ENCODE measurements at places on chromosomes 7 and 10.

DNA sequence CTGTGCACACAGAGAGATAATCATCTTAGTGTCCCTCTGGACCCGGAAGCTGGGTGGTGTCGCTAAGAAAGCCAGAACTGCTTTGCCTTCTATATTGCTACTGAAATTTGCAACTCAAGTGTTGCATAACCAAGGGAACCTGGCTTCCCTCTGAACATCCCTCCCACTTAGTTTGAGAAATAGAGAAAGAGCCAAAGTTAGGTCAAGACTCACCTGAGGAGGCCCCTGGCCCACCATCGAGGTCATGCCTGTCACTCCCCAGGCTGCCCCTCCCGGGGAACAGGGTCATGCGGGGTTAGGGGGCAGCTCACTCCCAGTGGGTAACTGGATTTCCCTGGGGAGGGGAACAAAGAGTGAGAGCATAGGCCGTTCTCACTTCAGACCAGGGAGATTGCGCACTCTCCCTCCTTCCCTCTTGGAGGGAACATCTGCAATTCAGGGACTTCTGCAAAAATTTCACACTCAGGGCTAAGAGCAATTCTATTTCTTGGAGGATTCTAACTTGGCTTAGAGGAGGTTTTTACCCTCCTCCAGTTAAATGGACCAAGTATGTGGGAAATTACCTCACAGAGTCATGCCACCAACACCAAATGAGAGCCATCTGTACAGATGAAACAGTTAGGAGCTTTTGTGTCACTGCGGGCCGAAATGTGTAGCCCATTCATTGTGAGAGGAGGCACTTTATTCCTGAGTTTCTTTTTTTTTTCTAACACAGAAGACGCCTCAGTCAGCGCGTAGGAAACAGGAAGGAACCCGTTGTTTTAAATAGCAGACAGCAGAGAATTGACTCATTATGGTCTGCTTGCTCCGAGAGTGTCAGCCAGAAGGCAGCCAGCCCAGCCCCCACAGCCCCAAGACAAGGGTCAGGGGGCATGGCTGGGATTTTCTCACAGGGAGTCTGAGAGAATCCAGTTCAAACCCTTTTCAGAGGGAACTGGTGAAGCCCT is 221.3 kb downstream of the ARHGAP12 start:
- DNase-seq = no peak

GRCh38 chr7:47523401-47523800 is 58.5 kb downstream of the TNS3 start:
- DNase-seq = no peak

GRCh38 chr7:7178081-7178480 is 4.3 kb upstream of the C1GALT1 start:
- no peak for DNase-seq

DNA sequence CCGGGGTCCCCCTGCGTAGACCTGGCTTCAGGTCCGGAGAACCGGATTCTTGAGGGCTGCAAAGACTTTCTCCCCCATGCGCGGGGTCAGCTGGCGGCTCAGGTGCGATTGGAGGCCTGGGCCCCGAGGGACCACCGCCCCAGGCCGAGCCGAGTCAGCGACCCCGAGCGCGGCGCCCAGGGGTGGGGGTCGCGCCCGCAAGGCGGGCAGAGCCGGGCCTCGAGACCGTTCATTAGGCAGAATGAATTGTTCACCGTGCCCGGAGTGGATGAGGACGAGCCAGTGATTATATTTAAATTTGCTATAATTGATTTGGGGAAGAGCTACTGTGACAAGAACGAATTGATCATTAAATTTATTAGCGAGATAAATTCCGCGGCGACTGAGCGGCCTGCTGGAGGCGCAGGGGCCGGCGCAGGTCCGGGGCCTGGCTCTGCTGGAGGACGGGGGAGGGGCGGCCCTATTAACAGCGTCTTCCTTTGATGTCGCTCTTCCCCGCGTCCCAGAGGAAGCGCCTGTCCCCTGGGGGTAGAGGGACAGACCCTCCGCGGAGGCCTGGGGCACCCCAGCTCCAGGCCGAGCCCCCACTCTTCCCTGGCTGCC is 7.5 kb downstream of the MNX1 start:
- no peak for DNase-seq

GRCh38 chr7:48390388-48391327 is 219.4 kb downstream of the ABCA13 start:
- no peak for DNase-seq

DNA sequence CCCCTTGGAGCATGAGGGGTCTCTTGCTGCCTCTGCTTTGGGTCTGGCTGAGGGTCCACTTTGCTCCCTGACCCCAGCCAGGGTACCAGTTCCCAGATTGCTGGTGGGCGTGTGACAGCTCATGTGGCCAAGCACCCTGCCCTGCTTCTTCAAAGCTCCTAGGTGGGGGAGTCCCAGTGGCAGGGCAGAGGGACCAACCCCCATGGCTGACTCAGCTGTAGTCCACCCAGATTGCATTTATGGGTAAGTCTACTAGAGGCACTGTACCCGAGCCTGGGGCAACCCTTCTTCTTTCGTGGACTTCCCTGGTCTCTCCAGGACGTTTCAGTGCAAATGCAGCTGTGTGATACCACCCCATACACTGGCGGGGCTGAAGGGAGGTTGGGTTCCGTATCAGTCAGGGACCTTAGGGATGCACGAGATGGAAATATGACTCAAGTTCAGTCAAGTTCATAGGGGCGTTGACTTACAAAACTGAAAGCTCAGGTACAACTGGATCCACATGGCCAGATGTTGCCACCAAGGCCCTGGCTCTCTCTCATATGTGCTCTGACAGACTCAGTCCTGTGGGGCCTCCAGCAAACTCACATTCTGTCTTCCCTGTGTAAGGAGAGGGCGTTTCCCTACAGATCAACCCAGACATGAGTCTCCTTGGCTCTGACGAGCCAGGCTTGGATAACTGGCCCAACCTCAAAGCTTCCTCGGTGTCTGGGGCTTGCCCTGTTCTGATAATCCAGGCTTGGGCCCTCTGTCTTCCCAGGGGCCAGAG is 13.6 kb downstream of the PTPRE start:
- DNase-seq = no peak

DNA sequence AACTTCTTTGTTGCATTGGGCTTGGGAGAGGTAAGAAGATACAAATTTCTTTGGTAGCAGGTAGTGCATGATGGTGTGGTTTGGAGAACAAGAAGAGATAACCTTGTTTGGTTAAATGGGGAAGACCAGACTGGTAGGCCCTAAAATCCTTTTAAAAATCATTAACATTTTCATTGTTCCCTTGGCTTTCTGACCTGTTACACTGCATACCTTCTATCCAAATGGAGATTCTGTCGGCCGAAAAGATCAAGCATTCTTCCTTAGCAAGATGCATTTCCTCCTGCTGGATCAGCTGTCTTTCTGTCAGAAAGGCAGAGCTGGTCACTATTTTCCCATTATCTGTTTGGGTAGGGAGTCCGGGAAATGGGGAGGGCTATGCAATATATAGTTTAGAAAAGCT is 33.7 kb downstream of the AGK start:
- no peak for DNase-seq

- no peak for DNase-seq
Measured at GRCh38 chr10:93220296-93221170, 146.8 kb downstream of the CYP26A1 start.

GRCh38 chr7:27174874-27175625 is 930 bp upstream of the HOXA10 start:
- no peak for DNase-seq

GRCh38 chr10:44804661-44805060 is 106.5 kb upstream of the TMEM72 start:
- DNase-seq = no peak

GRCh38 chr7:81285142-81285871 is 366.5 kb upstream of the SEMA3C start:
- DNase-seq = no peak

GRCh38 chr10:49512121-49512809 is 26.7 kb downstream of the ERCC6 start:
- DNase-seq = no peak

DNA sequence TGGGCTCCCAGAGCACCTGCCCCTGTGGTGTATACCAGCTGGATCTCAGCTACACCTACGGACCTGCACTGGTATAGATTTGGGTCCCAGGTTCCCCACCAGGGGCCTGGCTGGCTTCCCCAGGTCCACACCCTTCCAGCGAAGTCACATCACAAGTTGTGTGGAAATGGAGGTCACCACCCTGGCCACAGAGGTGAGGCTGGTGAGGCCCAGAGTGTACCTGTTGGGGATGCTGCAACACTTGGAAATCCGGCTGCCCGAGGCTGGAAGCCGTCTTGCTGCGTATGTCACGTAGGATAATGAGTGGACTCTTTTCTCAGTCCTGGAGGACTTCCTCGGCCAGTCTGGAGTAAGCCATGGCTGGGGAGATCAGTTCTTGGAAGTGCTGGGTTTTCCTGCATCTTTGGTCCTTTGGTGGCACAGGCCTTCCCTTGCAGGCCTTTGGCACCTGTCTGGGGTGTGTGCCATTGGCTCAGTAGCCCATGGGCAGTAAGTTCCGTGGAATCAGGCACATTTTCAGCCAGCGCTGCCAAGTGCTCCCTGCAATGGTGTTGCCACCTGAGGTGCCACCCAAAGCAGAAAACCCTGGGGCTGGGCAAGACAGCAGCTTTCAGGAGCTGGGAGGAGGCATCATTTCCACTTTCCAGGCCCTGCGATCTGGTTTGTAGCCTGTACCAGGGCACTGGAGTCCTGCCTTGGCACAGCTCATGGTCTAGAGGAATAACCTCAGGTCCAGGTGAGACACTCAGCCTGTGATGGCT is 97.9 kb downstream of the LHPP start:
- DNase-seq = no peak

DNA sequence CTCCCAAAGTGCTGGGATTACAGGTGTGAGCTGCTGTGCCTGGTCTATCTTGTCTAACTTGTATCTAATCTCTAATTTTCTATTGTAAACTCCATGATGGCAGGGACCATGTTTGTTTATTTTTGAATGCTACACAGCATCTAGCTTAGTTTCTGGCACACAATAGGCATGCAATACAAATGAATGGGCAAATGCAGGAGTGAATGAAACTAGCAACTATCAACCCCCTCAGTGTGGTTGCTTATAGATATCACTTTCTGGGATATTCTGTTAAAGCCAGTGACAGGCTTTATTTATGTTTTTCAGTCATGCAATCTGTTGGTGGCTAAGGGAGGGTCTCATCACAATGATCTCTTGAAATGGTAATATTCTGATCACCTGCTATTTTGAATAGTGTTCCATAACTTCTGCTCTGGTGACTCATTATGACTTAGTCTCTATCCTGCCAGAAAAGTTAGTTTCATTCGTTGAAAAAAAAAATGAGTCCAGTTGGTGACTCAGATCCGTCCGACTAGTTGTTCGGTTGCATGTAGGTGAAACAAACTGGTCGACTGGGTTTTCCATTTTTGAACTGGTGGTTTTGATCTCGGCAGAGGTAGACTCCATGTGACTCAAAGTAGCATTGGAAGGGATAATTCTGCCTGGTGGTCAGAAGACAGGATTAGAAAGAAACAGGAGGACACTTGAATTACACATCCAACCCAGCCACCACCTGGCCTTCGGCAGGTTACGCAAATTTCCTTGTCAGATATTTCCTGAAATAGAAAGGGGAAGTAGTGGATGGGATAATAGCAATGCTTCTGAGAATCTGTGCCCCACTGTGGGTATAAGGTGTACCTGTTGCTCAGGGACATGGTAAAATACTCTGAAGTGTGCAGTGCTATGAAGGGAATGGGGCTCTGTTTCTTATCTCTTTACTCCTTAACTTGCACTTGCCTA is 76.8 kb downstream of the GATA3 start:
- DNase-seq = no peak

GRCh38 chr7:52863652-52864051 is 171.8 kb upstream of the POM121L12 start:
- no peak for DNase-seq

GRCh38 chr10:110947061-110947595 is 27.7 kb downstream of the SHOC2 start:
- DNase-seq = no peak

DNA sequence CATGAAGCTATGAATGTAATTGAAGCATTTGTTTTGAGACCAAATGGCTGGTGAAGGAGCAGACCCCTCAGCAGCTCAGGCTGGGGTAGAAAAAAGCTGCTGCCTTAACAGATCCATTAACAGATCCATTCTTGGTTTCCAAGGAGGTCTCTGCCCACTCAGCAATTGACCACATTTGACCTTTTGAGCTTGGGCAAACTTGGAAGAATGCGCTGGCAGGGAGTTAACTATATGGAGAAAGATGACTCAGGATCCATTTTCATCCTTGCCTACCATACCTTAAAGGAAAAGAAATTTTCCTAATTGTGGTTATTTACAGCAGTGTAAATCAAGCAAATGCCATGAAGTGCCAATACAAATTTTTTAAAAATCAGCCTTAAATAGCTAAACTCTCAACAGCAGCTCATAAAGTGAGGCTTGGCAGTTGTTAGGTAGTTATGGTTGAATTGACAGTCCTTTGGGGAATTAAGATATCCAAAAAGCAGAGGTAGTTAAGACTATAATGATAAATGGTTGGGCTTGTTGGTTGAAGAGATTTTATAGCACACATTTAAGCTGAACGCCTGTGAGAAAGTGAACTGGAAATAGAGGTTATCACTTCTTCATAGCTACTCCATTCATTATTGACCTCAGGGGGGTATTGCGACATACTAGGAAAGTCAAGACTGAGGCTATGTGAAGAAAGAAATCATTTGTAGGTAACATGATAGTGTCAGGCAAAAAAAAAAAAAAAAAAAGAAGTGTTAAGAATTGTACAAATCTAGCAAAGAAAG is 83.9 kb downstream of the MKX start:
- DNase-seq = no peak

DNA sequence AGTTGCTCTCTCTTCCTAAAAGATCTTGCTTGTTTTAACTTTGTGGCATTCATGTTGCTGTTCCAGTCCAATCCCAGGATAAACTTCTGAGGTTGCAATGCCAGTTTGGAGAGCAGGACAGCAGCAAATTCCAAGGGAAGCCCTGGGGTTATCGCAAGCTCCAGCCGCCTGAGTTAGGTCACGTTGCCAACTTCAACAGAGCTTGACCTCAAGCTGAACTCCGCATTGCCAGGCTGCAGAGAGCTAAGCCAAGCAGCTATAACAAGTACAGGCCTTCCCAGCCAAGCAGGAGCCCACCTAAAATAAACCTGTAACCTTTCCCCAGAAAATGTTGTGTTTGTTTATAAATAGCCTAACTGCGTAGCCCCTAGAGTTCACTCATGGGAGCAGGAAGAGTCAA is 138.9 kb upstream of the LYZL1 start:
- no peak for DNase-seq

DNA sequence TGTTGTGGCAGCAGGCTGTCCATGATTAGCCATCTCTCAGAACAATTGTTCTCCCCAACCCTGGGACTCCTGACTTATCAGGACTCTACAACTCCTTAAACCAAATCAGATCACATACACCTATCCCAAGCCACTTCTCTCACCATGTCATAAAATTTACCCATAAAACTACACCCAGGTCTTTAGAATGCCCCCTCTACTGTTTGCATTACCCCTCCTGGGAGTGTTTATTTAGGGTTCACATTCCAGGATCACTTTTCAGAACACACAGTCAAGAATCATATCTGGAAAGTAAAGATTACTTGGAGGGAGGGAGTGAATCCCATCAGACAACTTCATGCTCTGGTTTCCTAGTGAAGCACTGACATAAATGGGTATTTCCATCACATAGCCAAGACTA is 7.1 kb downstream of the ASAH2 start:
- DNase-seq = no peak

GRCh38 chr10:14926061-14926470 is 27.8 kb downstream of the DCLRE1C start:
- no peak for DNase-seq

- no peak for DNase-seq
Measured at GRCh38 chr10:14438057-14438456, 107.3 kb upstream of the FRMD4A start.
